ENCODE measurements at places on chromosomes 2 and 18. TPM values are rescaled to one million over a fixed set of nuclear protein-coding genes. Genes with fewer than 3 reads are reported as not detected.
A peak's percentile ranks its signal among the peaks of the same experiment; 100 is the strongest.

DNA sequence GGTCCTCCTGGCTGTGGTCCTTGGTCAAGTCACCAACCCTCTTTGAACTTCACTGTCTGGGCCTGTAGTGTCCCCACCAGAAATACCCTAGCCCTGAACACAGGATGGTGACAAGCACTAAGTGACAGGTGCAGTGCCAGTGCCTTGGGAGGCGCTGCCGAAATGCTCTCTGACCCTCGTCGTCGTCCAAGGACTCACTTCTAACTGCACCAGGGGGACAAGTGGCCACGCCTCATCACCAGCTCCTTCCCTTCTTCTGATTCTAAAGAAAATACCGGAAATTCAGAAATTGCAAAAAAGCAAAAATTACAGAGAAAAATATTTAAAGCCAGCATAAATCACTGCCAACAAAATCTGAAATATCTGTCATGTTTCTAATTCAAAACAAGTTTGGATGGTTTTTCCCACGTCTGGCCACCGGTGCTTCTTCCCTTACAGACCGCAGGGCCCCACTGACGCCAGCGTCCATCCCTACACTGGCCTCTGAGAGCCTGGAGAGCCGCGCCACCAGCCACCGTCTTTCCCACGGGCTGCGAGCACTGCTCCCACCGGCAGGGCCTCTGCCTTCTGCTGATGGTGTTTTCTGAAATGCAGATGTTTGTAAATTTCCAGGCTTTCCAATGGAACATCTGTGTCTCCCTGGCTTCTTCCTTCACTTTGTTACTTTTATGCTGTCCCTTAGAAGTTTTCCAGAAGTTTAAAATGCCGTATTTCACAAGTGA lies 37.4 kb upstream of the GPC1 start:
- DNase-seq, result peak; percentile 37

DNA sequence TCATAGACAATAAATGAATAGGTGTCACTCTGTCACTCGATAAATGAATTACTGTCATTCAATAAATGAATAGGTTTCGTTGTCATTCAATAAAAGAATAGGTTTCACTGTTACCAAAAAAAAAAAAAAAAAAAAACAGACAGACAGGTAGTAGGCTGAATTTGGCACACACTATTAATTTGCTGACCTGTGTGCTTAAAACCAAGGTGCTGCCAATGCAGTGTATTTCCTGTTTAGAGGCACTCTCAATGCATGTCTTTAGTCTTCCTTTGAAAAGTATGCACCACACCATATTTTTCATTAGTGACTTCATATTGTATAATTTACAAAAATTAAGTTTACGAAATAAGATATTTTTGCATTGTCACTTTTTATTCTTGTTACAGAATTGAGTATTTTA lies 16.2 kb downstream of the ANKRD62 start:
- DNase-seq, result no peak

DNA sequence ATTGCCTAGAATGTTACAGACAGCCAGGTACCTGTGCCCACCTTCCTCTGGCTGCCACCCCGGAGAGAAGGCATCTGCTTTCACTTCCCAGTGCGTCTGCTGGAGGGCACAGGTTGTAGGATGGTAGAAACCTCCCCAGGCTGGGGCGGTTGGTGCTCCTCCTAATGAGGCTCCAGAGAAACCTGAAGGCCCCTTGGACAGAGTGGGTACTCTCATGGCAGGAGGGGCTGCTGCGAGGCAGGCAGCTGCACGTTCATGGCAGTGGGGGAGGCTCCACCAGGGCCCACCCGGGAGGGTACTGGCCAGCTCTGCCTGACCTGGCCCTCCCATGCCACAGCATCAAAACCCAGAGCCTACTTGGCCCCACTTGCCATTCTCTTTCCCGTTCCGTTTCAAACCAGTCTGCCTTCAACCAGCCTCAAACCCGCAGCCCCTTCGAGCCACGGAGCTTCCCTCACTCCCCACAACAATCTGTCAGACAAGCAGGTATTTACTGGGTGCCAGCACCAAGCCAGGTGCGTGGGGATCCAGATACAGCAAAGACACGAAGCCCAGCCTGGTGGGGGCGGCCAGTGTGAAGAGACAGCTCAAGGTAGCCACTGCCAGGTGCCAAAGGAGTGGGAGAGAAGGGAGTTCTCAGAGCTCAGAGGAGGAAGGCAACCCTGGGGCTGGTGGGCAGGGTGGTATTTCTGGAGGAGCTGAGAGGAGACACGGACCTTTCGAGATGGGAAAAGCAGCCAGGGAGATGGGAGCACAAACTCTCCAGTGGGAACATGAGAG lies 229.6 kb downstream of the LOXHD1 start:
- no peak for DNase-seq

ALPI gene
- total RNA-seq, result not detected

SNED1 gene
- total RNA-seq, result 7.4 TPM

ADAM17 gene
- 13.7 TPM for total RNA-seq

ASB18 gene
- total RNA-seq, result 3.8 TPM

TMEM247 gene
- not detected for total RNA-seq

LAMA3 gene
- total RNA-seq, result 3.4 TPM
